ENCODE measurements at places on chromosomes 7 and 10. TPM values are rescaled to one million over a fixed set of nuclear protein-coding genes. Genes with fewer than 3 reads are reported as not detected.

Gene SSC4D
- 0.98 TPM for total RNA-seq

Gene SLC4A2
- 93.6 TPM for total RNA-seq

Gene DMBT1
- total RNA-seq, result not detected

Gene PFKFB3
- 30.1 TPM for total RNA-seq

Gene SPAM1
- not detected for total RNA-seq

Gene PRSS37
- not detected for total RNA-seq

Gene SPDYE6
- total RNA-seq, result not detected

Gene ZNF680
- total RNA-seq, result 12.6 TPM

Gene NUPR2
- not detected for total RNA-seq

Data from dermis blood vessel endothelial cell (primary cell).